Activated naive CD8-positive, alpha-beta T cell treated with anti-CD3 and anti-CD28 coated beads, Interleukin-2, amount 50 U/mL, for 16 hours (primary cell): ENCODE measurements at places on chromosomes 1 and 21.

DNA sequence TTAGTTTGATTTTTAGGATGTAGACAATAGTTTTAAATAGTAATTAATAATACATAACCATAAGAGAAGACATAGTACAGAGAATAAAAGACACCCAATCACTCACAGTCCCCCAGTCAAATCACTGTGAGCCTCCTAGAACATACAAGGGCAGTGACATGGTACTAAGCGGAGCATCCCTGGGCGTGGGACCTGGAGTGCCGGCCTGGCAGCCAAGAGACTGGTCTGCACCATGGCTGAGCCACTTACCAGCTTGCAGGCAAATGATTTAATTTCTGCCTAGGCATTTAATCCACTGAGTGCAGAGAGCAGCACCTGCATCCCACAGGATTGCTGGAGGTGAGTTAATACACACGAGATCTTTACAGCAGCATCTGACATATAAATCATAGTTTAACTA lies 20.4 kb downstream of the SDHB start:
- DNase-seq = no peak

DNA sequence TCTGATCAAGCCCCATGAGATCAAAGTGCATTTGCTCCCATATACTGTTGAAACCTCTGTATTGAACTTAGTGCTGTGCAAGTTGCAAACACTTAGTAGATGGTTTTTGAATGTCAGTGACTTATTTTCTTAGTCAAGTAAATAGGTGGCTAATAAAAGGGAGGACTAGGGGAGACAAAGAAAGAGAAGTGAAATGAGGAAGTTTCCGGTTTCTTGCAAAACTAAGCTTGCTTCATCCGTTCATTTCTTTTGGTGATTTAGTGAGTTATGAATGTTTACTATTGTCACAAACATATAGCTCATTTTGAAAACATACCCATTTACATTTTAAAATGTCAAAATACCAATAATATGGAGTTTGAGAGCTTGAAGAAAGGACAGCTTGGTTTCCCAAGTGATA lies 23.0 kb downstream of the ADAMTS5 start:
- no peak for DNase-seq

GRCh38 chr1:3779265-3779911 lies 6.8 kb downstream of the SMIM1 start:
- DNase-seq = no peak

- DNase-seq = no peak
Observed at GRCh38 chr1:18183533-18183932, 75.9 kb downstream of the IGSF21 start.

DNA sequence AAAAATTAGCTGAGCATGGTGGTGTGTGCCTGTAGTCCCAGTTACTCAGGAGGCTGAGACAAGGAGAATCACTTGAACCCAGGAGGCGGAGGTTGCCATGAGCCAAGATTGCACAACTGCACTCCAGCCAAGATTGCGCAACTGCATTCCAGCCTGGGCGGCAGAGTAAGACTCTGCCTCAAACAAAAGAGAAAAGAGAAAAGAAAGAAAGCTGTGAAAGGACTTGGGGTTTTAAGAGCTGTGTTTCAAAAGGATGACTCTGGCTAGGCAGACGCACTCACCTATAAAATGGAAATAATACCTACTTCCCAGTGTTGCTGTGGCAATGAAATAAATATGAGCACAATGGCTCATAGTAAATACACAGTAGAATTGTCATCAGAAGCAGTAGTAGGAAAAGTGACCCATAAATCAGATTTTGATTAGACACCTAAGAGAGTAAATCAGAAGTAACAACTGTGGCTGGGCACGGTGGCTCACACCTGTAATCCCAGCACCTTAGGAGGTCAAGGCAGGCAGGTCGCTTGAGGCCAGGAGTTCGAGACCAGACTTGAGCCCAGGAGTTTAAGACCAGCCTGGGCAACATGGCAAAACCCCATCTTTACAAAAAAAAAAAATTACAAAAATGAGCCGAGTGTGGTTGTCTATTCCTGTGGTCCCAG lies 45.9 kb upstream of the PUM1 start:
- DNase-seq = no peak

DNA sequence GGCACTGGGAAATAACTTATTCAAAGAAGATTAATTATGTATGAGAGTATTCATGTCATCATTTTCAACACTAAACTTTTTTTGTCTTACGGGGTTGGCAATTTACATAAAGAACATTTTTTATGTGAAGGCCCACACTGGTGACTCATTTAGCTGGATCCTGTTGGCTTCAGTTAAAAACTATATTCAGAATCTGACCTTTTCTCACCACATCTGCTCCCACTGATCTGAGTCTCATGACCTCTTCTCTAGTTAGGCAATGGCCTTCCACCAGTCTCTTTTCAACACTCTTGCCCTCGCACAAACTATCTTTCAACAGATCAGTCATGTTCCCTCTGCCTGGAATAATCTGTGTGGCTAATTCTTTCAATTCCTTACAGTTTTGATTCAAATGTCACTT lies 53.4 kb downstream of the TMPRSS15 start:
- DNase-seq = no peak

GRCh38 chr1:36602184-36602583 lies 119.5 kb upstream of the CSF3R start:
- DNase-seq = no peak

- DNase-seq = no peak
Observed at GRCh38 chr1:167462341-167462740, 56.0 kb downstream of the CD247 start.

GRCh38 chr1:223153177-223154119 lies 10.4 kb upstream of the TLR5 start:
- no peak for DNase-seq

DNA sequence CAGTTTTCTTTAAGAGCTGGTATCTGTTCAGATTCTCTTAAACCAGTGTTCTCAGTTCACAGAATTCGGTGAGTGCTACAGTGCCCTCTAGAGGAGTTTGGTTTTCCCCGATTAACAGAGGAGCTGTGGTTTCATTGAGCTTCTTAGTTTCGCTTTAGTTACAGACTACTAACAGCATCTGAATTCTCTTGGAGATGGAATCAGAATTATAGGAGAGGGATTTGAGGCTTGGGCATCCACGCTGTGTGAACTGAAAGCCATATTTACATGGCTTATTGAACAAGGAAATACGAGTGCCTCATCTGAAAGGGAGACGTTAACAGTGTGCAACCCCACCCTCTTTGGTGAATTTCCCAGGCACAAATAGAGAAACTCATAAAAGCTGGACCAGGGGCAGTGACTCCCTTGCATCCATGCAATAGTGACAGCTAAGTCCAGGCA lies 202.0 kb downstream of the USH2A start:
- DNase-seq = no peak

GRCh38 chr21:41589620-41590175 lies 81.7 kb upstream of the TMPRSS2 start:
- no peak for DNase-seq

DNA sequence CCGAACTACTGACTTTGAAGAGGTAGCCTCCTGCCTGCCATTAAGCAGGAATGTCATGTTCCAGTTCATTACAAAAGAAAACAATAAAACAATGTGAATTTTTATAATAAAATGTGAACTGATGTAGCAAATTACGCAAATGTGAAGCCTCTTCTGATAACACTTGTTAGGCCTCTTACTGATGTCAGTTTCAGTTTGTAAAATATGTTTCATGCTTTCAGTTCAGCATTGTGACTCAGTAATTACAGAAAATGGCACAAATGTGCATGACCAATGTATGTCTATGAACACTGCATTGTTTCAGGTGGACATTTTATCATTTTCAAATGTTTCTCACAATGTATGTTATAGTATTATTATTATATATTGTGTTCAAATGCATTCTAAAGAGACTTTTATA lies 159.8 kb upstream of the SGIP1 start:
- no peak for DNase-seq

GRCh38 chr1:210446479-210446878 lies 117.8 kb downstream of the HHAT start:
- peak; percentile 64 for DNase-seq

DNA sequence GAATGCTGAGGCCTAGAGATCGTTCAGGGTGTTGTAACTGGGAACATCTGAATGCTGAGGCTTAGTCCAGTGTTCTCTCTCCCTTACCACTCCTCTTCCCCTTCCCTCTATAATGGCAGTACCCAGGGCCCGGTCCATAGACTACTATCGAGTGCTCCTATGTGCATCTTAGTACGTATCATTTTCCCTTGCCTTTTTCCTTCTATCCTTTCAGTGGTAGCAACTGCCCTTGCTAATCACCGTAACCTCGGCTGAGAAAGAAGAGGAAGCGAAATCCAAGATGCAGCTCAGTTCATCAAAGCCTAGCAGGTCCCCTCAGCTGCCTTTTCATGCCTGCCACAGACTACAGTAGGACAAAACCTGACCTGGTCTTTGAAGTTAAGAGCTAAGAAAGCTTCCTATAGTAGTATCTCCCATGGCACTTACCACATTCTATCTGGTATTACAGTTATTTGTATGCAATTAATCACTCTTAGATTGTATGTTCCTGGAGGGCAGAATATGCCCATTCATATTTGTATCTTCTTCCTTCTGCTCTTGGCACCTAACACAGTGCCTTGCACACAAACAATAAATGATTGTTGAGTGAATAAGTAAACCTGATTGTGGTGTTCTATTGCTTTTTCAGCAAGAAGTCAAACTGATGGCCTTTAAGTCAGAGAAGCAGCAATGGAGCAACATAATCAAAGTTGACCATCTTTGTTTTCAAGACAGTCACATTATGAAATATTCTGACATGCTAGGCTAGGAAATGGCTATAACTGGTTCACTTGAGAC lies 22.4 kb downstream of the CNIH4 start:
- no peak for DNase-seq

DNA sequence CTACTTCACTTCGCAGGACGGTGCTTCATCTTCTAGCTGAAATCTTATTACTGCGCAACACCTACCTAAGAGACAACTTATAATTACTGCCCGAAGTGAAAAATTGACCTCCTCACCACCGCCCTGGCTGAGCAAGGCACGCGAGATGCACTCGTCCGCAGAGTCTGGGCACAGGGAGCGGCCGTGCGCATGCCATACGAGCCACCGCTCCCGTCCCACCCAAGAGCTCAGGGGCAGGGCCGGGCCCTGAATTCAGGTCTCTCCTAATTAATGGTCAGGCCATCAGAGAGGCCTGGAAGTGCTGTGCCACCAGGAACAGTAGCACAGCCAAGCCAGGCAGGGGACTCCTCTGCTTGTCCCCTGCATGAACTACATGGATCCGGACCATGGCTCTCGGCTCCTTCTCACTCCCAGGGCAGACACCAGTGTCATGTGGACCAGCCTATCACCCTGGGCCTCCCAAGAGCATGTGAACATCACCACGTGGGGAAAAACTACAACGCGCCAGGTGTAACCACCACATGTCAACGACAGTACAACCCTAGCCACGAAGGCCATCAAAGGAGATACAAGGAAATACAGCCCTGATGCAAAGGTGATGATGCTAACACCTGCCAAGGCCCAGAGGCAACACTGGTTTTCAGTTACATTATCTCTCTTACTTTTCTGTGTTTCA lies 11.5 kb downstream of the RIPK4 start:
- DNase-seq = no peak

DNA sequence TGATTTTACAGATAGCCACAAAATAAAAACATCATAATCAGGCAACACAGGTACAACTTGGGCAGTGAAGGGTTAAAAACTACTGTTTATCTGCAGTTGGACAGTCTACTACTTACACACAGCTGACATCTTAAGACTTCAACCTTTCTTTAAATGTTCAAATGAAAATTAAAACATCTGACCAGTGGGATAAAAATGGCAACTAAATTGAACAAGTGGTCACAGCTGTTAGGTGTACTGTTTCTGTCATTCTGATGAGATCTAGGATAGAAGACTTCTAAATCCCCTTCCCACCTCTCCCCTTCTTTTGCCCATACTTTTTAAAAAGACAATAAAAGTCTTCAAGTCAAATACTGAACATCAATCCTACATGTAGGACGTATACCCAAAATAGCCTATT lies 56.2 kb downstream of the ENAH start:
- no peak for DNase-seq

- DNase-seq = no peak
Observed at GRCh38 chr21:15731243-15731613, 1.4 kb downstream of the USP25 start.

- no peak for DNase-seq
Observed at GRCh38 chr1:219051547-219051946, 122.1 kb upstream of the LYPLAL1 start.

- DNase-seq = no peak
Observed at GRCh38 chr1:178011864-178012503, 42.1 kb upstream of the SEC16B start.

DNA sequence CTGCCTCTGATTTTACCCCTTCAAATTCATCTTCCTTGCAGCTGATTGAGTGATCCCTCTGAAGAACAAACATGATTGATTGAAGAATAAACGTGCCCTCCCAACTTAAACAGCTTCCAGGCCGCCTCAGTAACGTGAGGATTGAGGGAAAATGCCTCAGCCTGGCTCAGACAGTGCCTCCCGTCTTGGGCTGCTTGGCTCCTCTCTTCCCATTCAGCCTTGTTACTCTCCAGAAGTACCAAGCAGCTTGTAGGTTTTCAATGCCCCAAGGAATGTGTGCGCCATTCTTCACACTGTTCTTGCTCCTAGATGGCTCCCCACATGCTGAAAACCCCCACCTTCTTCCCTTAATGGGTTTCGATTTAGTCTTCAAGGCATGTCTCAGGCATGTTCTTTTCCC lies 51.8 kb downstream of the ST6GALNAC5 start:
- DNase-seq = no peak

DNA sequence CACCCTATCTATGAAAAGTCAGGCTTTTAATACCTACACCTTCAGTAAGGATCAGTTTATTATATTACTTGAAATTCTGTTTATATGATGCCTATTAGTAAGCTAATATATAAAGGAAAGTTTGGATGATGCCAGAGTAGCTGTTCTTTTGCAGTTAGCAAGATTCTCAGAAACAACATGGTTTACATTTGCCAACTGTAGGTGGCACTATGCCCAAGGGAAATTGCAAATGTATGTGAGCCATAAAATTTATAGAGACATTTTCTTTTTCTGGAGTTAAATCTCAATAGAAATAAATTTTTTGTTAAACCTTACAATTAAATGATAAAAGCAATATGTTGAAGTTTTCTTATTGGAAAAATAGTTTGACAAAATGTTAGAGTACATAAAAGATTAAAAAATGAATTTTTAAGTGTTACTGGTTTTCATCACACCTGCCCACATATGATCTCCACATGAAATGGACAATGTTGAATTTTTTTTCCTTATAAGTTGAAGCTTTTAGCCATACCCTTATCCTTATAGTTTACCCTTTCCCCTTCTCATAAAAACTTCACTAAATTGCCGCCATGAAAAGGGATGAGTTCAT lies 32.1 kb upstream of the EPHX4 start:
- peak; percentile 9 for DNase-seq

GRCh38 chr1:94949681-94950661 lies 23.1 kb upstream of the CNN3 start:
- no peak for DNase-seq

DNA sequence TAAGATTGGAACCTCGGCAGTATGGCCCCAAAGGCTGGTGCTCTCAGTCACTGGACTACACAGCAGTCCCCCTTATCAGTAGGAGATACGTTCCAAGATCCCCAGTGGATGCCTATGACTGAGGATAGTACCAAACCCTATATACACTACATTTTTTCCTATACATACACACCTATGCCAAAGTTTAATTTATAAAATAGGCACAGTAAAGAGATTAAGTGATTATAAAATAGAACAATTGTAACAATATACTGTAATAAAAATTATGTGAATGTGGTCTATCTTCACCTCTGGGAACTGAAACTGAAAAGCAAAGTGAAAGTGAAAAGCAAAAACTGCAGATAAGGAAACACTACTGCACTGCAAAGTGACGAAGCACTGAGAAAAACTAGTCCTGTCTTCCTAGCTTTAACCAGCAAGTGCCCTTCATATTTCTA lies 96.8 kb downstream of the INTS7 start:
- DNase-seq = no peak

GRCh38 chr21:40675017-40675416 lies 171.9 kb downstream of the DSCAM start:
- DNase-seq = no peak
